Pulmonary artery endothelial cell (primary cell): ENCODE measurements at places on chromosomes 5 and 9.

- no peak for DNase-seq
Measured at GRCh38 chr5:179436321-179437122, 91.3 kb upstream of the ADAMTS2 start.

DNA sequence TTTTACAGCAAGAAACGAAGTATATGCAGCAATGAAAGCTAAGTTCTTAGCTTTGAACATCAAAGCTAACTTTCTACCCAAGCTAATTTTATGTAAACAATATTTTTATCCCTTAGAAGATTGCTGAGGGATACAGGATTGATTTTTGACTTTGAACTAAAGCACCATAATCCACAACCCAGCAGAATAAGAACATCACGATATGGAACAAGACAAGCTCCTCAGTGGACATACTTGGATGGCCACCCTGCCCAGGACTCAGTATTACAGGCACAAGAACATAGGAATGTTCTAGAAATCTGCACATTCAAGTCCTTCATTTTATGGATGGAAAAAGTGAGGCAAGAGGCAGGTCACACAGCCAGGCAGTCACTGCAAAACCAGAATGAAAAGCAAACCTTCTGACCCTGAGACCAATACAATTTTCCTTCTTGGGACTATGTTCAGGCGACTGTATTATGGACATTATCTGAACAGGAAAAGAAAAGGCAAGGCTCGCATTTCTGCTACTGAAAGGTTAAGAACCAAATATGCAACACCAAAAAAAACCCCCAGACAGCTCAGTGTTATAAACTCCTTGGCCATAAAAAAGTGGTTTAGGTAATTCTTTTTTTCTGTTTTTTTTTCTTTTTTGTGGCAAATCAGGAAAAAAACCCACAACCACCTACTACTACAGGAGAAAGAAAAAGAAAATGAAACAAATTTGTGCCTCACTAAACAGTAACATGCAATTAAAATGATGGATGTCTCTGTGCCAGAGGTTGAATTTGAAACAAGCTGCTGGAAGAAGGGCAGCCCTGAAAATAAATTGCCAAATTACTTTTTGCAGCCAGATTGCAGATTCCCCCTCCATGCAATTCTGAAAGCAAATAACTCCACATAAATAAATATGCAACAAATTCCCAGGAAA lies 25.4 kb downstream of the EPB41L4B start:
- DNase-seq, result no peak

- DNase-seq, result no peak
Measured at GRCh38 chr5:113692891-113693457, 179.5 kb downstream of the YTHDC2 start.

- DNase-seq, result no peak
Measured at GRCh38 chr5:165504674-165505073, 1999.3 kb downstream of the MAT2B start.

DNA sequence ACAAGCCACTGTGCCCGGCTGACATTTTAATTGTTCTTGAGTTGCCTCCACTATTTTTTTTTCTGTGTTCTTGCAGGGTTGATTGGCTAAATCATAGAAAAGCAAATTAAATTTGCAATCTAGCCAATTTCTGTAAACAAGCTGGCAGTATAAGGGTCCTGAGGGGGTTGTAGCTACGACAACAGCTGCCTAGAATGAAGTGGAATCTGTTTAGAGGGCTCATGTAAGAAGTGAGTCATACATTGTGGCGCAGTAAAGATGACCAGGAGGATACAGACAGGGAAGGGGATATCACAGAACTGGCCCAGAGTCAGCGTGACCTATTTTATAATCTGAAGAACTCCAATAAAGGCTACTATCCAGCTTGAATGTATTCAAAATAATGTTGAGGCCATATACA lies 82.2 kb upstream of the TLE1 start:
- peak; percentile 44 for DNase-seq

GRCh38 chr5:127072861-127073846 lies at the start of gene C5orf63:
Gene C5orf63, minus strand, starts transcription at chr5:127073502. Its CDS starts 14,507 bp downstream, at chr5:127058995.
- no peak for DNase-seq

GRCh38 chr9:21528123-21528808 lies 46.2 kb upstream of the IFNE start:
- DNase-seq, result no peak

DNA sequence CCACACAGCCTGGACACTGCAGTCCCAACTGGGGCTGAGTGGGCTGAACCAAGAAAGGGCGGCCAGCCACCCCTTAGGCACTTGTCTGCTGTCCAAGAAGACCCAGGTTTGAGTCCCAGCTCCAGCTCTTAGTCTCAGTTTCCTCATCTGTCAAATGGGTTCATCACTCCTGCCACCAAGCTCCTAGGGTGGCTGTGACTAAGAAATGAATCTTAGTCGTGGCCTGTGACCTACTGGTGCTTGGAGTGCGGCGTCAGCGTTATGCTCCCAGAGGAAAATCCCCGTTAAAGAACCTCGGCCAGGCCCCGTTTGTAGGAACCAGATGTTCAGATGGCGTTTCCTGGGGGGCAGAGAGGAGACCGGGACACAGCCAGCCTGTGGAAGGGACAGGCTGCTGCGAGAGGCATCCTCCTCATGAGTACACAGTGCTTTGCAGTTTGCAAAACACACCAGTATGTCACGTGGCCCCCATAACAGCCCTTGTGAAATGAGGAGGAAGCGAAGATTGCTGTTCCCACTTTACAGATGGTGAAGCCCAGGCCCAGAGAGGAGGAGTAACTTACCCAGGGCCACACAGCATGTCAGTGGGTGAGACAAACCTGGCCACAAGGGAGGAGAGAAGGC lies 3.3 kb downstream of the FIBCD1 start:
- no peak for DNase-seq

DNA sequence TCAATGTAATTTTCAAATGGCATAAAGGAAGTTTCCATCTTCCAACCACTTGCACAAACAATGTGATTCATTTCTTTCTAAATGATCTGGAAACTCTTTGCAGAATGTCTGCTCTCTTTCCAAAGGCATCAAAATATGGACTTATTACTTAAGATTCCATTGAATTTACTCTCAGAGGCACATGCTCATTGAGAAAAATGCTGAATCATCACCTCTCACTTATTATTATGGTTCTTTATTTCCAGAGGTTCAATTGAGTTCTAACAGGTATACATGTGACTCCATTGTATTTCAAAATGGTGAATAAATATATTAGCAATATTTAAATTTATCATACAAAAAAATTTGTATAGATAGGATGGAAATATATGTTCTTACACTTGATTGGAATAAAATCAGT lies 1140.6 kb downstream of the EFNA5 start:
- DNase-seq, result no peak

- no peak for DNase-seq
Measured at GRCh38 chr5:944992-945685, 52.5 kb downstream of the TRIP13 start.
